ENCODE measurements at places on chromosomes 2 and 18.

DNA sequence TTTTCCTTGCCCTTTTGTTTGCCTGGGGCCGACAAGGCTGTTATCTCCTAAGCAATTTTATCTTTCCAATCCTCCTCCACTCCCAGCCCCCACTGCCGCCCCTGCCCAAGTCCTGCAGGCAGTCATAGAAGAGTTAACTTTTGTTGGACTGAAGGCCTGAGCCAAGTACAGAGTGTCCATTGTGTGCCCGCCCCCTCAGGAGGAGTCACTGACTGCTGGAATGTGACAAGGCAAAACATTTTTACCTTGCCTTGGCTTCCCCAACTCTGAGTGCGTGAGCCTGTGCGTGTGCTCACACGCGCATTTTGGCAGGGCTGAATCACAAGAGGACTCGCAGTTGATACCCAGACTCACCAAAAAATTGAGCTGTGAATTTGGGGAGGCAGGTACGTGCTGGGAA lies 16.2 kb downstream of the SETBP1 start:
- no peak for DNase-seq

DNA sequence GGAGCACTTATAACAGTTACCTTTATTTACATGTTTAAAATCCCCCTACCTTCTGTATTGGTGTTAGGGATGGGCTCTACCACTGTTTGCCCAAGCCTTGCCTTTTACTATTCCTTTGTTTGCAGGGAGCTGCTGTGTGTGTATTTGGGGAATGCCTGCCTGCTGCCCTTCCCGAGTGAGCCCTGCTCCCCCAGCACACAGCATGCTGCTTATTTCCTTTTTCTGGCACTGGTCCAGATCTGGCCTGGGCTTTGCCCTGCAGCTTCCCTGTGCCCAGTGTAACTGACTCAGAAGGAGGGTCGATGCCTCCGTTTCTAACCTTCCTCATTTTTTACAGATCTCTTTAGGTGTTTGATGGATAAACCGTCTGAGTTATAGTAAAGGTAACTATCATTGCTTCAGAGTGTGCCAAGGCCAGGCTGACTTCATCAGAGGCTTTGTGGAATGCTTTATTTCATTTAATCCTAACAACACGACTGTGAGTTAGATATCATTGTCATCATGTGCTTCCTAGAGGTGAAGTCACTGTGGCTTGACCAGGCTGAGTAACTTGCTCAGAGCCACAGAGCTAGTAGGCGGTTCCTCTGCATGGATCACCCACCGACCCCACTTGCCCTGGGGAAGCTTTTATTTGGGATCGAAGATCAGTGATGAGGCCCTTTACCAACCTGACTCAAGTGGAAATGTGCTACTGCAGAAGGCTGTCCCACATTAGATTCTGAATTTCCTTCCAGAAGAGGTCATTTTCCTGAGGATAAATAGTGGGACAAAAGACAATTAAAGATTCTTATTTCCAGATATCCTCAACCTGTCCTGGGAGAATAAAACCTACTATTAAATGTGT lies 238.8 kb downstream of the ZNF407 start:
- DNase-seq: no peak

DNA sequence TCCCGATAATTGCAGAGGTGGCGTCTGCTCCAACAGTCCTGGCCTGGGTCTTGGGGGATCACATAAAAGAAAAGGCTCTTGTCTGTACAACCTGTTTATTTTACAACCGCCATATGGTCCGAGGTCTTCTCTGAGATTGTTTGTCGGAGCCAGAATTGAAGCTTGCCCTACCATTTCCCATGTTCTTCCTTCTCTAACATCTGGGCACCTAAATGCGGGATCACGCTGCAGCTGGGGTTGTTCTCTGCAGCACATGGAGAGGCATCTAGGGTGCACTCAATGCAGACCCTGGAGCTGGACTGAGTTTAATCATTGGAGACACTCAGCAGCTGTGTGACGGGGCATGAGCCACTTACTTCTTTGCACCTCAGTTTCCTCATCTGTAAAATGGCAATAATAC lies 107.7 kb downstream of the ACKR3 start:
- no peak for DNase-seq

DNA sequence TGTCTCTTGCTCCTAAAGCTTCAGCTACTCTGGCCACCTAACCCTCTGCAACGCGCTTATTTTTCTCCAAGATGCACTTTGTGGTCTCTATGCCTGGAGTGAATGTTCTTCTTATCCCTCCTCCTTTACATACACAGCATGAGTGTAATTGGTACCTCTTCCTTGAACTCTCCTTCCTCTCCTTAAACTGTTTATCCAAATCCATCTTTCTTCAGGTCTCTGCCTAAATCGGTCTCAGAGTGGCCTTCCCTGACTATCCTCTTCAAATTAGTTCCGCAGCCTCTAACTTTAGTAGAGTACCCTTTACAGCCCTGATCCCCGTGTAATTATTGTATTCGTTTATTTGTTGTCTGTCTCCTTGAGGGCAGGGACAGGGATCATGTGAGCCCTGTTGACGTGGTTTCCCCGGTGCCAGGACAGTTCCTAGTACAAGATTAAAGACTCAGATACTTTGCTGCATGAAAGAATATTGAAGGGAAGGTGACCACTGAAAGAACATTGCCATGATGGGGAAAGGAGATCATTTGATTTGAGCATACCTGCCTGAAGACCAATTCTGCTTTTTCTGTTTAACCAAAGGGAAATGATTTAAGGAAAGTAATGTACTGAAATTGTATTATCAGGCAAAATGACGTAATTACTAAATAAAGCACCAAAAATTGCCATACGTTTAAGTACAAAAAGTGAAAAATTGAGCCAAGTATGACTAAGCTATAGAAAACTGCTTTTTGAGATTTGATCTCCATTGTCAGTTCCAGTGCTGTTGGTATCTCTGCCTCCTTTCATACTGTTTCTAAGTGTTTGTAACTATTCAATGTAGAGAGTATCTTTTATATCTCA lies 1.2 kb downstream of the CNOT9 start:
- no peak for DNase-seq

- DNase-seq: no peak
These were observed 8.9 kb upstream of the PCBP1 start for GRCh38 chr2:70078384-70078783.

DNA sequence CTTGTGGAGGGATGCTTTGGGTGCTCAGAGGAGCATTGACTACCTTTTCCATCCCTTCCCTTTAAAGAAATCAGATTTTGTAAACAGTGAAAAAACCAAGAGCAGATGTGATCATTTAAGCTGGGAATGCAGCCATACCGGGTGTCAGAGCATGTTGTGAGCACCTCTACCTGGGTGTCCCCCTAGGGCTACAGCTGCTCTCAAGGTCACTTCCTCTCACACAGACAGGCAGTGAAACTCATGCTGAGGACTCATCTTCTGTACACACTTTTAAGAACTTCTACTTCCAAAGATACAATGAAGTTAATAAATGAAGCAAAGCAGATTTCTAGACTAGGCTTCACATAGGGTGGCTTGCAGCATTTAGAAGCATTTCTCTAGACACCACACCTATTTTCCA lies 48.4 kb upstream of the FRZB start:
- DNase-seq: no peak

DNA sequence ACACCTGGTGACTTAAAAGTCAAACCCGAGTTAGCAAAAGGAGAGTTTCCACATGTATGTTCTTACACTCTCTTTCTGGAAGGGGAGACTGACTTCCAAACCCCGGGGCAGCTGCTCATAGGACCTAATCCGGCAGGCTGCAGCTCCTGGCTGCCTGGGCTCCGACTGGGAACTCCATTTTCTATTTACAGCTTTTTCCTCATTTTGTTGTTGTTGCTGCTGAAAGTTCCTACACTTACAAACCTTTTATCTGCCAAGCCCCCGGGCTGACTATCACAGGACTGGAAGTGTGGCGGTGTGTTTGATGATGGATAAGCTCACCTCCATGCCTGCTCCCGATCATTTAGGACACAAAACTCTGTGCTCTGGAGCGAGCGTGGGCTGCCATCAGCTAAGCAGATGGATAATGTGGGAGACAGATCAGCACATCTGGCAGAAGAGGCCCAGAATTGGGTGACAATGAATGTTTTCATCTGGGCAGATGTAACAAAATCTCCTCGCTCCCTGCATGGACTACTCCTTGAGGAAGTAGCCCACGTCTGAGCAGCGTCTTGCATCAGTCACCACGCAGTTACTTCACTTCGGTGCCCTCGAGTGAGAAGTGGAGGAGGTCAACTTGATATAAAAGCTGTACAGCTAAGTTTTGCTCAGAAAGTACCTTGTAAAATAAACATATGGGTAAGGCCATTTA lies 114.4 kb upstream of the COPS8 start:
- DNase-seq: no peak

- DNase-seq: no peak
These were observed 47.7 kb upstream of the NR4A2 start for GRCh38 chr2:156380117-156380645.

DNA sequence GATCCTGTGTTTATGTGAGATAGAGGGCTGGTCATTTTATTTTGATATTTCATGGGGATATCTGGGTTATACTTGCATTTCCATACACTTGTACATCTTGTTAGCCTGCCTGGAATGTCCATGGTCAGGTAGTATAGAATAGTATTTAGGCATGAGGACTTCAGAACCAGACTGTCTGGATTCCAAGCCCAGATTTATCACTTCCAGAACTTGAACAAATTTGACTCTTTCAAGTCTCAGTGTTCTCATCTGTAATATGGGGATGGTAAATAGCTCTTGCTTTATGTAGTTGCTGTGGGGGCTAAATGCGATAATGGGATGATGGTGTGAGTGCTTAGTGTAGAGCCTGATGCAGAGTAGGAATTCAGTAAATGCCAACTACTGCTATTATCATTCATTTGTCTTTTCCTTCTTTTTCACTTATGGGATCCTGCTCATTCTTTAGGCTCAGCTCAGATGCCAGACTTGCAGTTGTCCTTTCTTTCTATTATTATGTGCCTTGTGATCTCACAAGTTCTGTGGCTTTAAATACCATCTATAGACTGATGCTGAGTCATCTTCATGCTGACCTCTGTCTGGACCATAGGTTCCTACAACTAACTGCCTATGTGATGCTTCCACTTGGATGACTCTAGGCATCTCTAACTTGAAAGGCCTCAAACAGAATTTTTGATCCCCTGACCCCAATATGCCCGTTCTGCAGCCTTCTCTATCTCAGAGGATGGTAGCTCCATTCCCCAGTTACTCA lies 67.4 kb downstream of the POLE4 start:
- DNase-seq: no peak

GRCh38 chr2:7904319-7904718 lies 777.5 kb upstream of the ID2 start:
- no peak for DNase-seq

GRCh38 chr2:195543902-195544894 lies 112.8 kb upstream of the SLC39A10 start:
- DNase-seq: no peak

- no peak for DNase-seq
These were observed 1.1 kb downstream of the ENOSF1 start for GRCh38 chr18:711310-711656.

- DNase-seq: no peak
These were observed 7.7 kb downstream of the APLF start for GRCh38 chr2:68475110-68475509.

DNA sequence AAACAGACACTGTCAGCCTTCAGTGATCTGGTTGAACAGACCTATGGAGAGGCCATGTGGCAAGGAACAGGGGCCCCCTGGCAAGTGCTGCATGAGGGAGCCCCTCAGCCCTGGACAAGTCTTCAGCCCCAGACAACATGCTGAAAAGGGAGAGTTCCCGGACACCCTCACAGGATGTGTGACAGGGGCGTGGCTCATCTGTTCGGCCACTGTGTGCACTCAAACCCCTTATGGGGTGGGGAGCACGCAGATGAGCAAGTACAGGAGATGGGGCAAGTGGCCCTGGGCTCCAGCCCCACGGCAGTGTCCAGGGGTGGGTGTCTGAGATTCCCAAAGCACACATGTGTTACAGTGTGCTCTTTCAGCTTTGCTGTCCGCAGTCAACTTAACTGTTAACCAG lies 35.4 kb upstream of the MPPE1 start:
- no peak for DNase-seq

- no peak for DNase-seq
These were observed 14.4 kb downstream of the GPR45 start for GRCh38 chr2:105255979-105256378.

DNA sequence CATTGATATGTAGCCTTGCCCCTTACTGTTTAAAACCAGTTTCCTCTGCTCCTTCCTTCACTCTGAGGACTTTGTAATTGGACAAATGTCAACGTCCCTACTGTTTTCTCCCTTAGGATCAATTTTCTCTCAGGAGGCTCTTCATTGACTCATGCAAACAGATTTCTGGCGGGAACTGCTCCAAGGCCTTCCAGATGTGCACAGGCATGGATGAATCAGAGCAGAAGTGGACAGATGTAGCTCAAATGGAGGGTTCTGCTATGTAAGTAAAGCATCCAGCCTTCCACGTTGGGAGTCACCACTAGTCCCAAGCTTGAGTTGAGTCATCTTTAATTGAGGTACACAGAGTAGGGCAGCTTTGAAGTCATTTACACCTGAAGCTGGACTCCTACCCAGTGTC lies 34.1 kb upstream of the ZDBF2 start:
- no peak for DNase-seq

GRCh38 chr2:8121826-8122513 lies 559.9 kb upstream of the ID2 start:
- DNase-seq: no peak

GRCh38 chr2:28333606-28334526 lies 58.8 kb upstream of the FOSL2 start:
- DNase-seq: no peak

GRCh38 chr2:219645631-219646527 lies 18.4 kb downstream of the SLC4A3 start:
- DNase-seq: no peak

Data from NCI-H187 treated with DMSO at 0.1 percent for 48 hours (cell line).